ENCODE measurements at places on chromosomes 6 and 20.

DNA sequence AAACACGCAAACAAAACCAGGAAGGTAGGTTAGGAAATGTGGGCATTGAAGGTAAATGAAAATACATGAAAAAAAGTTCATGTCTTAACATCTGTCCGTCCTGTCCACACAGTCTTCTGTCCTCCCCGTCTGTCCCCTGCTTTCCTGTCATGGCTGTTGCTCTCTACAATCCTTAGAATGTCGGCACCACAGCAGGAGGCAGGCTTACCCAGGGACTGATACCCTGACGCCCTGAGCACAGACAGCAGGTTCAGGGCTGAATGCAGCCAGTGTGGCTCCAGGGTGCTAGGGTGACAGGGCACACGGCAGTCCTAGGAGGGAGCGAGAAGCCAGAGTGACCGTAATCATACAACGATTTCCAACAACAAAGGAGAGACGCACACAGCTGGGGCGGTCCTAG, 123.7 kb downstream of the IRF4 start:
- DNase-seq, result no peak

GRCh38 chr20:51400051-51400926, 142.2 kb downstream of the NFATC2 start:
- DNase-seq, result no peak

GRCh38 chr20:63118303-63119120, 97.4 kb downstream of the YTHDF1 start:
- DNase-seq, result no peak

DNA sequence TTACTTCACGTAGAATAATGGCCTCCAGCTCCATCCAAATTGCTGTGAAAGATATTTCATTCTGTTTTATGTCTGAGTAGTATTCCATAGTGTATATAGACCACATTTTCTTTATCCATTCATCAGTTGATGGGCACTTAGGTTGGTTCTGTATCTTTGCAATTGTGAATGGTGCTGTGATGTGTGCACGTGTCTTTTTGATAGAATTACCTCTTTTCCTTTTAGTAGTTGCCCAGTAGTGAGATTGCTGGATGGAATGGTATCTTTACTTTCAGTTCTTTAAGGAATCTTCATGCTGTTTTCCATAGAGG, 91.8 kb downstream of the CARMIL1 start:
- no peak for DNase-seq

- no peak for DNase-seq
These were observed 184.6 kb downstream of the QKI start for GRCh38 chr6:163599136-163599535.

GRCh38 chr6:3752531-3753227, 1.2 kb upstream of the PXDC1 start:
- no peak for DNase-seq

- DNase-seq, result no peak
These were observed 39.5 kb downstream of the NCR2 start for GRCh38 chr6:41374618-41375590.
